NCI-H1417 treated with DMSO at 0.1 percent for 48 hours (cell line): ENCODE measurements at places on chromosomes 11 and 22.

DNA sequence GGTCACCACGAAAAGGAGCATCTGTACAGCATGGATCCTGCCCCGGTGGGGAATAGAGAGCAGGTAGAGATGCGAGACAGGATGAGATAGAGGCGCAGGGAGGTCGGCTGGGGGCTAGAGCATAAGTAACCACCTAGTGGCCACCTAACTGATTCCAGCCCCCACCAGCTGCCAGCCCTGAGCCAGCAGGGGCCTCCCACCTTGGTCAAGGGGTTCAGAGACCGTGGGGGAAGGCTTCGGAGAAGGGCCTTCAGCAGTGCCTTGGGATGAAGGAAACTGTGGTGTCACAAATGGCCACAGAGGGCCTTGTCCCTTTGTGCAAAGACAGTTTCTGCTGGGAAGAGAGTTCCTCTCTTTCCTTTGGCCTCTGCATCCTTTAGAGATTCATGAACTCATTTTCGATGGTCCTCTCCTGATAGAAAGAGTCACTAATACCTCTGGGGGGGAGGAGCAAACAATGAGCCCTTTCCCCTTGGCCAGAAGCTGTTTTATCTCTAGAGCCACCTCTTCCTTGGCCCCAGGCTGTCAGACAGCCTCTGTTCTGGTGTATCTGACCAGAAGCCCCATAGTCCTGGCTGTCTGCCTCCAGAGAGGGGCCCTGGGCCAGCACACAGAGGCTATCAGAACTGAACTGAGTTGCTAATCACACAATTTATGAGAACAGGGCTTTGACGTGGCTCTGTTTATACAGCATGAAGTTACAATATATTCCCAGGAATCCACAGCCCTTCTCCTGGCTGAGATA lies 146.0 kb downstream of the PARVA start:
- no peak for DNase-seq

DNA sequence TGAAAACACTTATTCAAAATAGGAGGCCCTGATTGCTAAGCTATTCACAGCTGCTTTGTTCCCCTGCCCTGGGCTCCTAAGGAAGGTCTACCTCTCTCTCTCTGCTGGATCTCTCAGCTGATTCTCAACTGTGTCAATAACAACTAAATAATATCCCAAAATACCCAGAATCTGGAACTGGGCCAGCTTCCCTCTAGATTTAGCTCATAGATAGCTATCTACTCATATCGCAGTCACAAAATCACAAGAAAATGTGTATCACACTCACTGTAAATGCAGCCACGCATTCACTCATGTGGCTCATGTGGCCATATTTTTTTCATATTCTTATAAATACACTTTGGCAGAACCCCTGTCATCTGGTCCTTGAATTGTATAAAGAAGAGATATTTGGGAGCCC lies 555.1 kb downstream of the OPCML start:
- DNase-seq, result peak; percentile 28

- no peak for DNase-seq
Measured at GRCh38 chr11:20112291-20113148, 47.8 kb downstream of the DBX1 start.

DNA sequence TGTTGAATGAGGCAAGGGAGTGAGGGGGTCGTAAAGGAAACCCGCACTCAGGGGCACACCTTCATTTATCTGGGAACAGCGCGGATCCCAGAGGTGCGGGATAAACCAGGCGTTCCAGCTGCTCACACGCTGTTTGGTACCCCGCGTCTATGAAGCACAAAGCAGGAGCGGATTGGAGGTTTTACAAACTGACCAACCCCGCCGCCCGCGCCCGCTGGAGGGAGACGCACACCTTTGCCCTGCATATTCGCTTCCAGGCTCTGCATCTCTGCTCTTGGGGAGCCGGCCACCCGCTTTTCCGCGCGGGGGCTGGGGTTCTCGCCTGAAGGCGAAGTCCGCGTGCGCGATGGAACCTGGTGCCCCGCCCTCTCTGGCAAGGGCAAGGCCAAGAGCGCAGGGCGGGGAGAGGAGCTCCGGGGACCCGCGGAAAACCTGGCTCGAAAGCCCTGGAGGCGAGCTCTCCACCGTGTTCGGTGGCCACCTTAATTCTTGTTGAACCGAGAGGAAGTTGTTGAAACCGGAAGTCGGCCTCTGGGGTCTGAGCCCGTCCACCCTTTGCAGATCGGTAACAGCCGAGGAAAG lies 6.8 kb upstream of the ALX4 start:
- DNase-seq, result no peak

GRCh38 chr22:38955250-38955905 lies 2.0 kb upstream of the APOBEC3A start:
- no peak for DNase-seq

GRCh38 chr11:34928268-34928959 lies 12.0 kb downstream of the PDHX start:
- DNase-seq, result no peak

- DNase-seq, result no peak
Measured at GRCh38 chr11:30499940-30500339, 86.2 kb downstream of the MPPED2 start.

GRCh38 chr11:115990004-115990447 lies 485.8 kb upstream of the CADM1 start:
- DNase-seq, result no peak

DNA sequence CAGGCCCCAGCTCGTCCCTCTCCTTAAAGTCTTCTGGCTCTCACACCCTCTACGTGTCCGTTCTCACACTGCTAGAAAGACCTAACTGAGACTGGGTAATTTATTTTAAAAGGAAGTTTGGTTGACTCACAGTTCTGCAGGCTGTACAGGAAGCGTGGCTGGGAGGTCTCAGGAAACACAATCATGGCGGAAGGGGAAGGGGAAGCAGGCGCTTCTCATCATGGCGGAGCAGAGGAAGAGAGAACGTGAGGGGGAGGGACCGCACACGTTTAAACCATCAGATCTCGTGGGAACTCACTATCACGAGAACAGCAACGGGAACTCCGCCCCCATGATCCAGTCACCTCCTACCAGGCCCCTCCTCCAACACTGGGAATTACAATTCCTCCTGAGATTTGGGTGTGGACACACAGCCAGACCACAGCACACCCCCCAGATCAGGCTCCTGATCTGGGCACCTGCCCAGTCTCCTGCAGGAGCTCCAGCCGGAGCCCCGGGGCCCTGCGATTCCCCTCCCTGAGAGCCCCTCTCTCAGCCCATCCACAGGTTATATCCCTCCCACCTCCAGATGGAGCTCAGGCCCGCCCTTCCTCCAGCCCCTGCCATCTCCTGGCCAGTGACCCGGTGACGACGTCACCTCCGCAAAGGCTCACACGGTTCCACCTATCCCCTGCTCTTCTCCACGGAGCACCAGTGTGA lies 170.2 kb downstream of the BRD1 start:
- DNase-seq, result no peak

DNA sequence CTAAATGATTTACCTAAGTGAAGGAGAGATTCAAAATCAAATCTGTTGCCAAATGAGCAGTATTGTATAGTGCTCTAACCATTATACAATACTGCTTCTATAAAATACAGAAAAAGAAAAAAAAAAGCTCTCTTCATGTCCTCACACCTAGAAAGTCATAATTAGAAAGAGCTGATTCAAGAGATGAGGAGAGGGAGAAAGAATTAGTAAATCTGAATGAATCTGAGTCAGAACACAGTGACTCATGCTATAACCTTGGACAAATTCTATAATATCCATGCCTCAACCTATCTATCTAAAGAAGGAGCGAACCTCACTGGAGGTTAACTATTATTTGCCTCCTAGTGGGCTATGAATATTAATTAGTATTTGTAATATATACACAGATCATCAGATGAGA lies 29.4 kb downstream of the AMBRA1 start:
- DNase-seq, result no peak

- DNase-seq, result no peak
Measured at GRCh38 chr11:61567286-61568061, 13.4 kb downstream of the SYT7 start.

DNA sequence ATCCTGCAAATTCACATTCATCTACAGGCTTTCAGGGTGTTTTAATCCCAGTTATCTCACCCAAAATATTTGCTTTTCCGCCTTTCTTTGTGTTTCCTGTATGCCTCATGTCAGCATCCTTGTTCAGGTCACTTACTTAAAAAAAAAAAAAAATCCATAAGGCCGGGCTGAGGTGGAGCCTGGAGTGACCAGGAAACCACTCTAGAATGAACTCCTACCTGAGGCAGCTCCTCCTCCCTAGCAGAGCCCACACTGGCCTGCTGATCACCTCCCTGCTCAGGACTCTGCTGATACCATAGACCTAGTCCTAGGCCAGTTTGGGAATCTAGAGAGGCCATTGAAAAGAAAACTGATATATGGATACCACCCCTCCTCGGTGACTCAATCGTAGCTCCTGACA lies 8.7 kb upstream of the DGAT2 start:
- no peak for DNase-seq

- no peak for DNase-seq
Measured at GRCh38 chr11:128559496-128560103, 27.8 kb downstream of the ETS1 start.
